GM23338 (cell line): ENCODE measurements at places on chromosomes 12 and 14. TPM values are rescaled to one million over a fixed set of nuclear protein-coding genes. Genes with fewer than 3 reads are reported as not detected.

The PTGER2 gene
- polyA plus RNA-seq = 1.3 and 1.9 TPM in 2 replicates

The TEX52 gene
- not detected in 2 replicates for polyA plus RNA-seq

The SERPINA12 gene
- polyA plus RNA-seq = not detected in 2 replicates

The RNASE2 gene
- polyA plus RNA-seq = not detected in 2 replicates

The KSR2 gene
- 0.94 and 1.1 TPM in 2 replicates for polyA plus RNA-seq
